ENCODE measurements at places on chromosomes 5 and 9.
A peak's percentile ranks its signal among the peaks of the same experiment; 100 is the strongest.

DNA sequence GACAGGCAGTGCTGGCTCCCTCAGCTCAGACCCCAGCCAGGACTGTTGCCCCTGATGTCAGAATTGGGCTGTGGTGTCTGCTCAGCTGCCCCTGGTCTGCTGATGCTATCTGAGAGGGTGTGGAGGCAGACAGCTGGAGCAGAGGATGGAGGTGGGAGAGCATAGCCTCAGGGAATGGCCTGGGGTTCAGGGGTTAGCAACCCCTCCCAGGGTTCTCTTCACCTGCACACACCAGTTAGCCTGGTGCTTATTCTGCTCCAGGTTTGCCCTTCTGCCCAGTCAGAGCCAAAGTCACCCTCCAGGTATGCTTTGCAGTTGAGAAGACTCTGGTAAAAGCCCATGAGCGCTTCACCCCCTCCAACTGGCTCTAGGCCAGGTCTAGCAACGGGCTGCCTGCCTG lies 109.8 kb downstream of the SAXO1 start:
- no peak for DNase-seq

DNA sequence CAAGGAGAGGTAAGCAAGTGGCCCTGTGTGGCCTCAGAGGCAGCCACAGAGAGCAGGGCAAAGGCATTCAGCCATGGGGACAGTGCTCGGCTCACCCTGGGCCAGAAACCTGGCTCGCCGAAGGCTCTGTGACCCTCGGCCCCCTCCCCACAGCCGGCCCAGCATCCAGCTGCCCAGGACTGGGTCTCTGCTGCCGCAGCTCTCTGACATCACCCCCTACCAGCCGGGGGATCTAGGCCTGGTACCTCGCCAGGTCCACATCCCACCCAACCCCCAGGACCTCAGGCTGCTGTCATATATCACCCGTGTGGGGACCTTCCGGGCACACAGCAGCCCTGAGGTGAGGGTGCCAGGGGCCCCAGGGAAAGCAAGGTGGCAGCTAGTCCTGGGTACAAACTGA lies 2.6 kb downstream of the PTRH1 start:
- no peak for DNase-seq

DNA sequence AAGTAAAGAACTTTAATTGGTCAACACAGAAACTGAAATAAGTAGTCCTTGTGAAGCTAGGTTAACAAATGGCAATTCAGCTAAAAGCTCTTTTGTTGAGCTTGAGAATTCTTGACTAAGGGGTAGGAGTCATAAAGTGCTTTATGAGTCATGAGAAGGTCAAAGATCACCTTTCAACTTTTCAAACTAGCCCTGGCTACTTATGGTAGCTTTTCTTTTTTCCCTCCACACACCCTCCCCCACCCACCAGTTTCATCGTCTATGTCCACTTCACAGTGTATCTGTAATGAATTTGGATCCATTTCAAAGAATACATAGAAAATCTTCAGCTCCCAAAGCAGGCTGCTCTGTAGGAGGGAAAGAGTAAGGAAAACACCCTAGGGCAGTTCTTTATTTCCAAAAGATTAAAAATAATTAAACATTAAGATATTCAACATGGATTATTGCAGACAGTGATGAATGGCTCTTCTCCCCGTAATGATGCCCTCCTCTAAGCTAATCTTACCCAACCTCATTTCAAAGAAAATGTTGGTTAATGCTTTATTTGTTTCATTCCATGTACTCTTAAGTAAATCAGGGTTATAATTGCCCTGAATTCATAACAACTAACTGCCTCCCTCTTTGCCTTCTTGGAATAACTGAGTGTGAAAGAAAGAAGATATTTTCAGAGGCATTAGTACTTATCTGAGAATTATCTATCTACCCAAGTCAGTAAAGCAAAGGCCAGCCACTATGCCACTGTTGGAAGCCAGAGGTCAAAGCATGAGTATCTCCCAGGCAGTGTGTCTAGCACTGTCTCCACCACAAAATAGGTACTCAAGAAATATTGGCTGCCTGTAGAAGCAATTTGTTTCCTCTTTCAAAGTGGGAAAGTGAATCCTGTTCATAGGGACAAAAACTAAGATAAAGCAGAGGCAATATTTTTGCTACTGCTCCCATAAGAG lies 290.6 kb downstream of the PIK3R1 start:
- peak; percentile 59 for DNase-seq

- no peak for DNase-seq
Observed at GRCh38 chr5:60597572-60598320, 102.2 kb downstream of the DEPDC1B start.

DNA sequence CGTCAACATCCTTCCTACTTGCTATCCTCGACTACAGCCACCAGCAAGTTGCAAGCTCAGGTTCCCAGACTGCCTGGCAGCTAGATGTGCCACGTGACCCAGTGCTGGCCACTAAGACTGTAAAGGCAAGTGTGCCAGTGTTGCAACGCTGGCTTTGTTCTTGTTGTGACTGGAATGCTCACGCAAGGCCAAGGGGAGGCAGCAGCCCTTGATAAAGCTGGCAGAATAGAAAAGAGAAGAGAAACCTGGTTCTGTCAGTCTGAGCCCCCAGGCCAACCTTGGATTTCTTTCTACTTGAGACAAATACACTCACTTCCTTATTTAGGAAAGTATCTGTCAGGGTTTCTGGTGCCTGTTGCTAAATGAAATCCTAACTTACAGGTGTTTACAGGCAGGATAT lies 113.0 kb downstream of the KLHL3 start:
- peak; percentile 48 for DNase-seq

GRCh38 chr5:13606051-13606450 lies 338.4 kb downstream of the DNAH5 start:
- no peak for DNase-seq

DNA sequence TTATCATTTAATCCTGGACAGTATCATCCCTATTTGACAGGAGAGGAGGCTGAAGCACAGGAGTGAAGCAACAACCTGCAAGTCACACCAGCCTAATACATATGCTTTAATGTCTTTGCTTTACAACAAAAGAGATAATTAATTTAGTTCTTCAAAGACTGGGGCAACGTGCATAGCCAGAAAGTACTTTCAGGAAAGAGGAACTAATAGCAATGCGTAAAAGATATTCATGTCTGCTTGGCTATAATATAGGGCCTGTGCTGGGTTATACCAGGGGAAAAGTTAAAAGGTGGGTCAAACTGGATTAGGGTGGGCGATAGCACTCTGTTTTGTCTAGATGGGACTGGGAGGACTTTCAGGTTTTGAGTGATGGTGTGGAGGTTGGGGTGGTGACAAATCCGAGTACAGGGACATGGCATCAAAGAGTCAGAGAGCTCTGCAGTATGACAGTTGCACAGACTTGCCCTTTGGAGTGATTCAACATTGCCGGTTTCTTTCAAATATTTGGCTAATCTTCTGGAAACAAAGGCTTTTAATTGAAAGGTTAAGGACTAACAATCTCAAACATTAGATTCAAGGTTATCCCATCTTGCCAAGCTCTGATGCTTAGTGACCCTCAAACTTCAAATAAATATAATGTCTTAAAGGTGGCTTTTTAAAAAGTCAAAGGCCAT lies 11.9 kb downstream of the DAB2 start:
- DNase-seq = no peak

DNA sequence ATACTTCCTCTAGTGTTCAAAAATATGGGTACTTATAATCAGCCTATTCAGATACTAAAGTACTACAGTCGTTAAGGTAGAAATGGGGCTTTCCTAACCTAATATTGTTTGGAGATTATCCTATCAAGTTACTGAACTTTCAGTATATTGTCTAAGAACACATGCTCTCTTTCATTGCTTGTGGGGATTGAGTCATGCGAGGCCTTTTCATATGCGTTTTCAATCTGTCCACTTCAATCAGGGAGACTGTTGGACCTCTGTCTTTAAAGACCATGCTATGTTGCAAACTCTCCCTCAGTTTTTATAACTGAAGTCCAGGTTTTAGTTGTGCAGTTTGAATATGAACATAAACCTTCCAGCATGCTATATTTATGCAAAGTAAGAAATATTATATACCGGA lies 15.0 kb downstream of the PRR16 start:
- DNase-seq = peak; percentile 36

DNA sequence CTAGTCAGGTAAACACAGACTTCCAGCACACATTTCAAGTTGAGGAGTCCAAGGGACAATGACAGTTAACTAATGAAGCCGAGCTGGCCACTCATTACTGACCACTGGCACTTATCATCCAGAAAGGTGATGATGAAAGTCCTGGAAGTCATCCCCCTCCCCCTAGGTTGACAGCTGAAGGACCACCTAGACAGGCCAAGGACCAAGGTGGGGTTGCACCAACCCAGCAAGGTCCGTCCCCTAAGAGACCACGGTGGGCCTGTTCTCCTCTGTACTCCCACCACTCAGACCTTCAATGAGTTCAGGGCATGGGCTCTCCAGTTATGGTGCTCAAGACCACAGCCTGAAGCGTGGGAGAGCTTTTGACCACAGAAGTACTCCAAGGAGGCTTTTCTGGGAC lies 13.2 kb downstream of the P4HA2 start:
- DNase-seq = no peak

- no peak for DNase-seq
Observed at GRCh38 chr5:54621048-54621447, 103.5 kb downstream of the SNX18 start.

- DNase-seq = peak; percentile 52
Observed at GRCh38 chr9:68546596-68547390, 6.1 kb upstream of the TMEM252 start.

DNA sequence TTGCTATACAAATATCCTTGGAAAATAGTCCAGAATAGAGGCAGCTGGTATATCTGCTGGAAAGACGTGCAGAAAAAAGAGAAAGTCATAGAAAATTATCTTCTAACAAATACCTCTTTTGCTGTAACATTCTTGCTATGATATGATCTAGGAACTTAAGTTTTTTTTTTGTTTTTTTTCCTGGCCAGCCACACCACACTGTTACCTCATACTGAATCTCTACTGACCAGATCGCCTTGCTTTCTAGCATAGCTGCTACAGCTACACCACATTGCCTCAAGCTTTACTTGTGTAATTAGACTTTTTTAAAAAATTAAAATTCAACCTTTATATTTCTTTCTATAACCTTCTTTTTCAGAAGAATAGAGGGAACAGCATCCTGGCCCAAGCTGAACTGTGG lies 142.2 kb upstream of the PRLR start:
- no peak for DNase-seq

- DNase-seq = no peak
Observed at GRCh38 chr5:132628814-132629213, 29.2 kb upstream of the IL13 start.

DNA sequence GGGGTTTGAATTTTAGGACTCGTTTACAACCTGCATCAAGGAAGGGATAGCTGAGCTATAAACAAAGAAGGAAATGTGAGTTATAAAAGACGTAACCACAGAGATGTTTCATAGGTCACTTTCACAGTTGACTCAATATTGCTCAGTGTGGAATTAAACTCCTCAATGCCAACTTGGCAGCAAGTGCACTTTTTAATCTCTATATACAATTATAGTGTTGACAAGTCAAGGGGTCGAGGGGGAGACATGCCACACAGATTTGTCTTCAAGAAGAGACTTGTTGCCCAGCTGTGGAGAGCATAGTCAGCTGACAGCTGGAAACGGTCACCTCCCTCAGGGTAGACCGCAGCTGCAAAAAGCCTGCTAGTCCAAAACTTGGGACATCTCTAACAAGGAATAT lies 163.4 kb upstream of the DMAC1 start:
- no peak for DNase-seq

GRCh38 chr5:30765706-30766105 lies 427.8 kb upstream of the CDH6 start:
- DNase-seq = no peak

GRCh38 chr5:135471726-135472125 lies 19.6 kb upstream of the TIFAB start:
- DNase-seq = no peak

DNA sequence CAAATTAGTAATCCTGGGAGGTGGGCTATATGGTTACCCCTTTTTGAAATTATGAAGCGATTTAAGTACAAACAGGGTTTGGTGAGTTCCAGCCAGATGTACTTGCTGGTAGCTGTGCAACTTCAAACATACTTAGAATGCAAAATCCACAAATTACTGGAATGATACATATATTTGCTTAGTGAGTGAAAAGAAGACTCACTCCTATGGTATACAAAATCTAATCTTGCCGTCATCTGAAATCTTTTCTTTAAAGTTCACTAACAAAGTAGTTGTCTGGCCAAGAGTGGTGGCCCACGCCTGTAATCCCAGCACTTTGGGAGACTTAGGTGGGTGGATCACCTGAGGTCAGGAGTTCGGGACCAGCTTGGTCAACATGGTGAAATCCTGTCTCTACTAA lies 64.9 kb upstream of the TJP2 start:
- no peak for DNase-seq

Measured in cardiac fibroblast (primary cell).